Memory B cell (primary cell): ENCODE measurements at places on chromosomes 6 and 20.

DNA sequence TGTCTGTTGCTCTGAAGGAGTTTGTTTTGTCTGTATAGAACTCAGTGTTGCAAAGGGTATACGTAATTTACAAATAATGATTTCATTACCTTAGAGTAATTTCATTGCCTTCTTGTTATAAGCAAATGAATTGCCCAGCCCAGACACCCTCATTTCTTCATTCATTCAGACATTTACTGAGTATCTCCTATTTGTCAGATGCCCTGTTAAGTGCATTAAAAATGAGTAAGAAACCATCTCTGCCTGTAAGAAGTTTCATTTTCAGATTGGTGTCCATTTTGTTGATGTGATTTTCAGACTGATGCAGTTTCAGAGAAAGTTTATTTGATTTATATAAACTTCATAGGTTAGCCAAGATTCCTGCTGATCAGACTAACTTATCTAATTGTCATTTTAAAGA is 429.3 kb downstream of the PHF3 start:
- no peak overlapping the region for H3K4me3 ChIP-seq
- H3K4me1 ChIP-seq: no peaks in the 10 kb centered on the region
- no peaks in the 10 kb centered on the region for H3K27me3 ChIP-seq
- no peak for DNase-seq

DNA sequence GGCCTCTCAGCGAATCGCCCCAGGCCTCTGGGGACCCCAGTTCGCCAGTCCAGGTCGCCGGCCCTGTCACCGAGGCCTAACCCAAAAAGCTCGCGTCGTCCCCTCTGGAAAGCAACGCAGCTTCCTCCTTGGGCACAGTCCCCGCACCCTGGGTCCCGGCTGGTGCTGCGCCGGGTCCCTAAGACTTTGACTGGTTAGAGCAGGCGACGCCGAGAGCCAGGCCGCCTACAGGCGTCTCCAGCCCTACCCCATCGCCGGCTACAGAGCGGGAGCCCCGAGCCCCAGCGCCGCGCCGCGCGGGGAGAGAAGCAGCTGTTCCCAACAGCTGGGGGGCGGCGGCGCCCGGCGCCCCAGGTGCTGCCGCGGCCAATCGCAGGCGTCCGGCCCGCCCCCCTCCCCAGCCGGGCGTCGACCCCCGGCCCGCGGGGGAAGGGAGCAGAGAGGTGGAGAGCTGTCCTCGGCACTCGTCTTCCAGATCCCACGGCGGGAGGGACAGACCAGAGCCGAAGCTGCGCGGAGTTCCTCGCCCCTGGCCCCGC is 540 bp upstream of the RBM24 start:
- H3K36me3 ChIP-seq: no peaks in the 10 kb centered on the region
- H3K4me1 ChIP-seq: peaks cover 7% of the 10 kb centered on the region
- H3K4me3 ChIP-seq: peak overlapping the region; percentile 39
- H3K27me3 ChIP-seq: peaks cover 18% of the 10 kb centered on the region

DNA sequence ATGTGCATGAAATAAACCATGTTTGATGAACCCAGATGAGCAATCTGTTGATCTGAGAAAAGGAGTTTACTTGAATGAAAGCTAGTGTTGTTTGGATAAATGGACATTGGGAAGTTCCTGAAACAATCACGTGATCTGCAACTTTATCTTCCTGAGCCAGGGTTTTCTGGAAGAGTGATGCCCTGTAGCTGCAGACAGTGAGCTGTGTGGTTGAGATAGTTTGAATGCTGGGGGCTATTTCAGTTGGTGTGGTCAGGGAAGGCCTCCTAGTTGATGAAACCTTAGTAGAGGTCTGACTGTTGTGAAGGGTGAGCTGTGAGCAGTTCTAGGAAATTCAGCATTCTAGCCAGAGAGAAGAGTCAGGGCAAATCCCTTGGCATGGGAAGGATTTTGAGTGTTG is 643.7 kb downstream of the UTRN start:
- H3K4me3 ChIP-seq: no peak overlapping the region
- H3K4me1 ChIP-seq: no peaks in the 10 kb centered on the region
- no peak overlapping the region for H3K27ac ChIP-seq

DNA sequence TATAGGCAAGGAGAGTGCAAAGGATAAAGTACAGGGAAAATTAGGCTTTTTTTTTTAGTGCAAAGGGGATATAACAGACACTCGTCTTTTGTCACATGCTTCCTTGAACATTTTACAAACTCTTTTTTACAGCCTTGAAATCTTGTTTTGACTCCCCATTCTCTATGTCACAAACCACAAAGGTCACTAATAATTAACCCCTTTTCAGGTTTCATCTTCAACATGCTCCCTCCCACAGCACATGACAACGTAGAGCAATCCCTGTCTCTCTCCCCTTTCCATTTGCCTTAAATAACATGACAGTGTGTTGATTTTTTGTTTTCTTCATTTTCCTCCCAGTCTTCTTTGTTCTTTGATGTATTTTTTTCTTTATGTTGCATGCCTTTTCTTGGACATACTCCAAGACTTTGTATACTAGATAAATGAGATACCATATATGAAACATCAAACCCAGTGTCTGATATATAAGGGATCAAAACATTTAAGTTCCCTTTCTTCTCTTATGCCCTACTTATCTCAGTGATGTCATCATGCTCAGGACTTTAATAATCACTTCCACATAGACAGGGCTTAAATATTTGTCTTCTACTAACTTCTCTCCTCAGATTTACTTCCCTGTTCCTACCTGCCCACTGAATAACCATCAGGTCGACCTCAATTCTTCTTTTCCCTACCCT is 378.7 kb upstream of the HSF2 start:
- H3K4me3 ChIP-seq: no peak overlapping the region
- no peaks in the 10 kb centered on the region for H3K27me3 ChIP-seq
- no peak for DNase-seq
- H3K4me1 ChIP-seq: no peaks in the 10 kb centered on the region
- H3K27ac ChIP-seq: no peak overlapping the region

GRCh38 chr6:109303164-109303563 is 79.1 kb downstream of the CD164 start:
- H3K36me3 ChIP-seq: no peaks in the 10 kb centered on the region
- DNase-seq: no peak
- H3K27ac ChIP-seq: no peak overlapping the region
- no peak overlapping the region for H3K4me3 ChIP-seq
- no peaks in the 10 kb centered on the region for H3K27me3 ChIP-seq
- H3K4me1 ChIP-seq: peaks cover 17% of the 10 kb centered on the region

GRCh38 chr6:12576389-12576788 is 140.2 kb upstream of the PHACTR1 start:
- H3K4me1 ChIP-seq: no peaks in the 10 kb centered on the region
- DNase-seq: no peak
- H3K27me3 ChIP-seq: peaks cover 2% of the 10 kb centered on the region
- H3K36me3 ChIP-seq: no peaks in the 10 kb centered on the region
- no peak overlapping the region for H3K27ac ChIP-seq
- no peak overlapping the region for H3K4me3 ChIP-seq

GRCh38 chr6:111702268-111702667 is 96.6 kb upstream of the TRAF3IP2 start:
- H3K36me3 ChIP-seq: peaks cover 31% of the 10 kb centered on the region
- H3K27ac ChIP-seq: no peak overlapping the region
- H3K4me1 ChIP-seq: no peaks in the 10 kb centered on the region

- H3K4me3 ChIP-seq: peak overlapping the region; percentile 71
- no peaks in the 10 kb centered on the region for H3K36me3 ChIP-seq
- DNase-seq: no peak
- no peak overlapping the region for H3K27ac ChIP-seq
- no peaks in the 10 kb centered on the region for H3K4me1 ChIP-seq
- peaks cover 17% of the 10 kb centered on the region for H3K27me3 ChIP-seq
These were observed 8.0 kb downstream of the PRDM13 start for GRCh38 chr6:99614430-99615186.

DNA sequence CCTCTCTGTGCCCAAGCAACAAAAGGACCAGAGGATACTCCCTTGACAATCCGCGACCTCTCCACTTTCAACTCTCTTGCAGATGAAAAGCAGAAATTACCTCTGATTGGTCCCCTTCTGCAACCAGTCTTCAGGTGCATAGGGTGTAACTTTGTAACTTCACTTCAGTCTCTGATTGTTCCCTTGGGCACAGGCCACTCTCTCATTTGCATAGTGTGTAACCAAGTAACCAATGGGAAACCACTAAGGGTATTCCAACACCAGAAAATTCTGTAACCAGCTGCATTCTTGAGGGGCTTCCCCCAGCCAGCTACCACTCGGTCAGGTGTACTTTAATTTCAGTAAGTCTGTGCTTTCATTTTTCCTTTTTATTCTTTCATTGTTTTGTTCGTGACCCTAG is 4.4 kb upstream of the RAET1L start:
- peak overlapping the region; percentile 40 for H3K4me3 ChIP-seq
- H3K27ac ChIP-seq: no peak overlapping the region
- peaks cover 25% of the 10 kb centered on the region for H3K27me3 ChIP-seq
- H3K4me1 ChIP-seq: peaks cover 24% of the 10 kb centered on the region
- no peak for DNase-seq

DNA sequence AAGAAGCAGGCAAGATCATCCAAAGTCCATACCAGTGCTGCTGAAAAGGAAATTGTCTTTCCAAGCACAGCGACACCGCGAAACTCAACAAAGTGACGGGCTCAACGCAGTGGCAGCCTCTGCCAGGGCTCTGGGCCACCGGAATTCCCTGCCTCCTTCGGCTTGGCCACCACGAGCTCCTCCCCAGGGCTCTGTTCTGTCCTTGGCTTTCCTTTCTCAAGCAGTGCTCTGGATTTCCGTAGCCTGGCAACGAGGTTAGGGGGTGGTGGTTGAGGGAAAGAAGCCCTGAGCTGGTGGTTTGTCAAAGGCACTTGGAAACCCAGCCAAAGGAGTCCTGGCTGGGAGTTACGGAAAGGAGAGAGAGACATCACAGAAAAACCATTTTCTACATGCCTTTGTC is 31.2 kb downstream of the PRR18 start:
- H3K27ac ChIP-seq: no peak overlapping the region
- no peak overlapping the region for H3K4me3 ChIP-seq

DNA sequence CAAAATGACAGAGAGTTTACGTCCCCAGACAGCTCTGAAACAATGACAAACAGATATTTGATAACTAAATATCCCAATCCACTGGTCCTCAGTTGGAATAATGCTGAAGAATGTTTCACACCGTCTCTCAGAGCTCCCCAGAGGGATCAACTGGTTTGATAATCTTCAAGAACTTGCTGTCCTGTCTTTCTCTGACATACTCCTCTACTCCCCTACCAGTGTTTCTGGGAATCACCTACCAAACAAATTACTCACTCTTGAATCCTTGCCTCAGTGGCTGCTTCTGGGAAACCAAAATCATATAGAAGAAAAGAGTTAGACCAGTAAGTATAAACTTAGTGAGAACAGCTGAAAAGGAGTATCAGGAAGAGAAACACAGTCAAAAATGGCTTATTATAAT is 469.7 kb upstream of the JAG1 start:
- H3K4me1 ChIP-seq: no peaks in the 10 kb centered on the region
- no peaks in the 10 kb centered on the region for H3K27me3 ChIP-seq
- H3K36me3 ChIP-seq: no peaks in the 10 kb centered on the region
- H3K4me3 ChIP-seq: no peak overlapping the region
- no peak for DNase-seq
- no peak overlapping the region for H3K27ac ChIP-seq

DNA sequence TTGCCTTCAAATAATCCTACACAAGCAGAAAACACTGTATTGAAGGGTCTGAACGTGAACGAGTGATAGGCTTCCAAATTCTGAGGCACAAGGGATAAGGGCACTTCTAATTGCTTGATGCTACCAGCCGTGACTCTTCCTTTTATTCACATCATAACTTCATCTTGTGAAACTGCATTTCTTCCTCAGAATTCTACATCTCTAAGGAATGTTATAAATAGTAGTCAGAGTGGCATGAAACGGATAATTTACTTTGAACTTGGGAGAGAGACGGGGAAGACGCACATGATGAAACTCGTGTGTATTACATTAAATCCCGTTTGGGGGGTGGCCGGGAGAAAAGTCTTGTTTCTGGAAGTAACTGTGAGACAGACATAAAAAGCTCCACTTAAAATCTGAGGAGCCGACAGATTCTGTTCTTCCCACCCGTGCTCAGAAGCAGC is 754 bp downstream of the HDDC2 start:
- H3K27ac ChIP-seq: peak overlapping the region; percentile 83
- H3K27me3 ChIP-seq: peaks cover 3% of the 10 kb centered on the region
- H3K4me3 ChIP-seq: peak overlapping the region; percentile 93
- H3K36me3 ChIP-seq: peaks cover 20% of the 10 kb centered on the region

DNA sequence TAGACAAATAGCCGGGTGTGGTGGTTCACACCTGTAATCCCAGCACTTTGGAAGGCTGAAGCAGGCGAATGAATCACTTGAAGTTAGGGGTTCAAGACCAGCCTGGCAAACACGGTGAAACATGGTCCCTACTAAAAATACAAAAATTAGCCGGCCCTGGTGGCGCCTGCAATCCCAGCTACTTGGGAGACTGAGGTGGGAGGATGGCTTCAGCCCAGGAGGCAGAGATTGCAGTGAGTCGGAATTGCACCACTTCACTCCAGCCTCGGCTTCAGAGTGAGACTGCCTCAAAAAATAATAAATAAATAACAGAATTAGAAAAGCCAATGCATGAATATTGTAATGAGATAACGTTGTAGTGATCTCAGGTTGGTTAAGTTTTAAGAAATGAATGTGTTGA is 61.3 kb downstream of the RFX6 start:
- H3K4me3 ChIP-seq: no peak overlapping the region
- H3K27ac ChIP-seq: no peak overlapping the region
- H3K36me3 ChIP-seq: no peaks in the 10 kb centered on the region
- H3K27me3 ChIP-seq: no peaks in the 10 kb centered on the region
- DNase-seq: no peak
- no peaks in the 10 kb centered on the region for H3K4me1 ChIP-seq

- no peak overlapping the region for H3K27ac ChIP-seq
- no peaks in the 10 kb centered on the region for H3K4me1 ChIP-seq
- DNase-seq: no peak
- H3K27me3 ChIP-seq: no peaks in the 10 kb centered on the region
These were observed 41.2 kb upstream of the PDE10A start for GRCh38 chr6:165704045-165704748.

GRCh38 chr6:157946865-157947532 is 34.7 kb upstream of the SYNJ2 start:
- H3K27me3 ChIP-seq: peaks cover 5% of the 10 kb centered on the region
- H3K36me3 ChIP-seq: peaks cover 17% of the 10 kb centered on the region
- peaks cover 2% of the 10 kb centered on the region for H3K4me1 ChIP-seq
- H3K27ac ChIP-seq: peak overlapping the region; percentile 7

- H3K4me1 ChIP-seq: no peaks in the 10 kb centered on the region
- no peak for DNase-seq
- H3K27me3 ChIP-seq: no peaks in the 10 kb centered on the region
These were observed 566.8 kb downstream of the TFAP2A start for GRCh38 chr6:9848094-9848493.
